KBM-7 (cell line): ENCODE measurements at places on chromosomes 12 and 14.

DNA sequence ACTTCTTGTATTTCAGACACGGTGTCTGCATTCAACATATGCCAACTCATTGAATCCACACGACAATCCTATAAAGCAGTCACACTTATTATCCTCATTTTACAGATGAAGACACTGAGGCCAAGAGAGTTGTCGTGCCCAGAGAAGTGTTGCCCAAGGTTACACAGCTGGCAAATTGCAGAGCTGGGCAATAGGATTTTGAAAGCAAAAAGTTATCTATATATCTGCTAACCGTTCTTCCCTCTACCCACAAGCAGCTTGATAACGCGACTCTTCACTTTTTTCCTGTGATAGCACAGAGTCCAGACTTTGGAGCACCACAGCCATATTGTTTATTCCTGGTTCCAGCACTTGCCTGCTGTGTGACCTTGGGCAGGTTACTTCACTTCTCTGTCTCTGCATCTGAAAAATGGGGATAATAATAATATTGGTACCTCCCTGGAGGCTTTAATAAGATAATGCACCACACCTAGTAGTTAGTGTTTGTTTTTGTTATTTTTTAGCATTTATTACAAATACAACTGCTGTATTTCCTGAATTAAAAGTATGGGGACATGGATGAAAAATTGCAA, 82.2 kb downstream of the CHST11 start:
- DNase-seq = no peak

DNA sequence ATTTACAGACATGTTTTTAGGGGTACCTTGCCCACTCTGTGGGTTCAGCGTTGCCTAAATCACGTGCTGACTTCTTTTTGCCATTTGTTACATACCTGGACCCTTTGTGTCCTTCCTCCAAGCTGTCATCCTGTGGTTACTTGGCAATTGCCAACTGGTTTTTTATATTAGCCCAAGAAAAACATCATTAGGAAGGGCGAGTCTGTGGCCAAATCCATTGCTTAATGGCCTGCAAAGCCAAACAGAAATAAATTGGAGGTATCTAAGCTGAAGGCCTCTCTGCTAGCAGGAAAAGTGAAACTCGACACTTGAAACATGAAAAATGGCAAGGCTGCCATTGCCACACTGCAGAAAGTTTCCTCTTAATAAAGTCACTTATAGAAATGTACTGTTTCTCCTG, 190.4 kb downstream of the NUAK1 start:
- no peak for DNase-seq

- no peak for DNase-seq
Measured at GRCh38 chr14:88515499-88516221, 39.1 kb downstream of the PTPN21 start.

- no peak for DNase-seq
Measured at GRCh38 chr14:74956280-74957072, 1.1 kb upstream of the PGF start.
